ENCODE measurements at places on chromosomes 3 and 15.

GRCh38 chr3:44576613-44577012, 8.2 kb upstream of the ZNF660 start:
- no peak for DNase-seq

DNA sequence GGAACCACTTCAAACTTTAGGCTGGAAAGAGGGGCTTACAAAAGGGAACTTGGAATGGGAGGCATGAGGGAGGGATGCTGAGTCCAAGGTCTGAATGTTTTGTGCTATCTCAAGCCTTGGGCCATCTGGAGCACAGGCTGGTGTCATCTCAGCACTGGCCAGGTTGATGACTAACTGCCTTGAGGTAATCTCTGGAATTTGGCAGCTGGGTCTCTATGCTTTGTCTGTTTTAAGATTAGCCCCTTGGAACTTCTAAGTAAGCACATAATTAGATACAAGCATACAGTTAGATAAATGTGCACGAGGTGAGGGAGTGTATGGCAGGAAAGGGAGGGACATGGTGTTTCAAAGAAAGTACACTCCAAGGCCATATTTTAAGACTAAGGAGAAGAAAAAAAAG, 252.4 kb upstream of the CCDC54 start:
- no peak for DNase-seq

GRCh38 chr3:13068269-13069010, 4.8 kb downstream of the IQSEC1 start:
- DNase-seq, result no peak

DNA sequence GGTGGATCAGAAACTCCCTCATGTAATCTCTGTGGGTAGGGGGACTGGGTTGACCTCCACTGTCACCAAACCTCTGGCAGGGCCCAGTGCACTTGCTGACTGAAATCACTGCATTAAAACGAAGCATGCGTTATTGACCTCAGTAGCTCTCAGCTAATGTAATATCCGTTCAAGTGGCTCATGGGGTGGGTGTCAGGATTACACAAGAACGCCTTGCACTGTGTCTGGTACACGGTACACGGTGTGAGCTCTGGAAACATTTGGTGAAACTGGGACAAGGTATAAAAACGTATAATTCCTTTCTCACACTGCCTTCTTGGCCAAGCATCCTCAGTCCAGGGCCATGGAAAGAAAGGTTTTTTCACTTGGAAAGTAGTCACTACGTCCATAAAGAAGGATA, 11.9 kb downstream of the LRTM1 start:
- DNase-seq, result no peak

- DNase-seq, result no peak
Measured at GRCh38 chr3:77932926-77933325, 893.0 kb downstream of the ROBO2 start.

- no peak for DNase-seq
Measured at GRCh38 chr3:65436580-65436979, 602.1 kb downstream of the MAGI1 start.

DNA sequence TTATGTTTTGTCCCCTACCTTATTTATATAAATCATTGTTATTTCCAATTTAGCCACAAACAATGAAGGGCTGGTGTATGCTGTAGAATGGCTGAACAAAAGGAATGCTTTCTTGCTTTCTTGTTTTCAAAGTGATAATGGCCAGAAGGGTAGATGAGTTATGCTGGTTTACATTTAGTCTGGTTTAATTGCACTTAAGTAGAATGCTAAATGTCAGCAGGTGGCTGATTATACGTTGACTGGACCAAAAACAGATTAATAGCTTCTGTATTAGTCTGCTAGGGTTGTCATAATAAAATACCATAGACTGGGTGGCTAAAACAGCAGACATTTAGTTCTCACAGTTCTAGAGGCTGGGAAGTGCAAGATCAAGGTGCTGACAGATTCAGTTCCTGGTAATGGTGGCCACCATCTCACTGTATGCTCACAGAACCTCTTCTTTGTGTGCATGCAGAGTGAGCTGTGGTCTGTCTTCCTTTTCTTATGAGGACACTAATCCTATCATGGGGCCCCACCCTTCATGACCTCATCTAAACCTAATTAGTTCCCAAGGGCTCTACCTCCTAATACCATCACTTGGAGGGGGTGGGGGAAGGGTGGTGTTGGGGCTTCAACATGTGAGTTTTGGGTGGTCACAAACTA, 17.1 kb upstream of the XIRP1 start:
- DNase-seq, result no peak

DNA sequence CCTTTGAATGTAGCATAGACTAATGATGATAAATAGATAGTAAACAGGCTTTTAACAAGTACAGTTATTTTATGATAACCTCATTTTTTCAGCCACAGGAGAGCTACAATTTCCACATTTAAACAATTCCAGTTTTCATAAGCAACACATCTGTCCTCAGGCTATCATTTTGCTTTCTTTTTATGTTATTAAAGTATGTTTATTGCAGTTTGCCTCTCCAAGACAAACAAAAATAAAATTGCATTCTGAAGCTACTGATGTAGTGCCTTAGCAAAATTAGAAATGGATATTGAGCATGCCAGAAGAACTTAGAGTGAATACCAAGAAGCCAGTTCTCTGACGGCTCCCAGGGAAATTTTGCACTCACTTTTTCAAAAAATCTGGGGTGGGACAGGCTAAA, 140.6 kb upstream of the ABHD17C start:
- DNase-seq, result no peak

DNA sequence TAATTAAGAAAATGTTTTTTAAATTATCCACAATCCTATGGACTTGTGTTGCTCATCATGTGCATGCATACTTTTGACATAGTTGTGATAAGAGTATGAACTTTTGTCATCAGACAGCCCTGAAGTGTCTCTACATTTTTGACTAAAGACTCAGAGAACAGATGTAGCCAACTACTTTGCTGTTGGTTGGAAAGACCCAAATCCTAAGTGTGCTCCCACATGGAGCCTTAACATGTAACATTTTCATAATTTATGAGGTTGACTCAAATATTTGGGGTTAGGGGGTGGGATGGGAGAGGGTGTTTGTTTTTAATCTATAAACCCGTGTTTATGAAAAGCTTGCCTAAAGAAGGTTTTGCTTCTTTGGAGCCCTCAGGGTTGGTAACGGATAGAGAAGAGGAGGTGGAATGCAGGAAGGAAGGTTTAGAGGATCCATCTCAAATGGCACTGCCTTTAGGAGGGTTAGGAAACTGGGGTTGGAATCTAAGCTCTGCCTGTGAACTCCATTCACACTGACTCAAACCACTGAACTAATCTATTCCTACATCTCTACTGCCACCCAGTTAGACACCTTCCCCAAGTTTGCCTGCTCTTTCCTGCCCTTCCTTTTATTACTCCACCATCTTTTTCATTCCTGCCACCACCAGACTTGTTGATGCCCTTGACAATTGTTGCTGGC, 3.7 kb downstream of the BOC start:
- DNase-seq, result no peak

- DNase-seq, result no peak
Measured at GRCh38 chr3:115758076-115758763, 134.9 kb downstream of the GAP43 start.

DNA sequence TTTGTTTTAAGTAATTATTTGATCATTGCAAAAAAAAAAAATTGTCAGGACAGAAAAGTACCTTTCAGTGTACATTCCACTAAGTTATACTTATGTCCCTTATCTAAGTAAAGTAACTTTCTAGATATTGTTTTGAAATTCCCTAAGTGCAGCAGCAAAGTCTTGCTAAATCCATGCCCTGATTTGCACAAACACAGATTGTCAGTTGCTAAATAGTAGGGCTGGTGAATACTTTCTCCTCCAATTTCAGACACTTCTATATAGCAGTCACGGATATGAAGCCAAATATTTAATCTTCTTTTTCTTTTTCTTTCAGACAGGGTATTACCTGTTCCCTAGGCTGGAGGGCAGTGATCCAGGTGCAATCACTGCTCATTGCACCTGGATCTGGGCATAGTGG, 12.9 kb downstream of the LRRC2 start:
- no peak for DNase-seq

DNA sequence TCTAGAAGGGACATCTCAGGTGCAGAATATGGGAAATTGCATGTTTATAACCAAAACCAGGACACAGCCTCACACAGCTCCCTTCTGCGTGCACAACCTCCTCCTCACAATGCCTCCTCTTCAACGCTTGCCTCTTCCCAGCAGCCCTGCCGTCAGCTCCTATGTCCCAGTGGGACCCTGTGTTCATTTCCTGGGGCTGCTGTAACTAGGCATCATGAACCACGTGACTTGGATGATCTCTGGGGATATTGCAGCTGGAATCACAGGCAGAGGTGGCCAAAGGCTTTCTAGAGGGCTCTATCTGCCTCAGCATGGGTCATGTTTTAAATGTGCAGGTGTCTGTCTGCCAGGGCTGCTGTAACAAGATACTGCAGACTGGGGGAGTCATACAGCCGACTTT, 375.3 kb downstream of the OCA2 start:
- DNase-seq, result no peak

GRCh38 chr3:66472313-66473134, 28.3 kb downstream of the LRIG1 start:
- no peak for DNase-seq

GRCh38 chr15:47778263-47778770, 61.0 kb downstream of the SEMA6D start:
- no peak for DNase-seq

- DNase-seq, result no peak
Measured at GRCh38 chr3:118782755-118783202, 251.9 kb downstream of the IGSF11 start.

DNA sequence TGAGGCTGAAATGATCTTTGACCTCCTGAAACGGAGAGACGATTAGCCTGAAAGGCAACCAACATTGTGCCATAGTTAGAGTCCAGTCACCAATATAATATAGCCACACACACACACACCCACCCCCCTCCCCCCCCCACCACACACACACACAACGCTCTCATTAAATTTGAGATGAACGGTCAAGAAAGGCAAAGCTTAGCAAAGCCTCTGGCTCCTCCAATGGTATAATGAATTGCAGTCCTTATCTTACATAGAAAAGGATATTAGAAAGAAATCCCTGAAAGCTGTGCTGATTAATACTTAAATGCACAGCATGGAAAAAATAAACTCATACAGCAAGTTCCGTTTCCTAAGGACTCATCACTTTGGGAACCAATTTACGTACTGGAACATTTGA, 876 bp upstream of the ZNF385D start:
- DNase-seq, result no peak

DNA sequence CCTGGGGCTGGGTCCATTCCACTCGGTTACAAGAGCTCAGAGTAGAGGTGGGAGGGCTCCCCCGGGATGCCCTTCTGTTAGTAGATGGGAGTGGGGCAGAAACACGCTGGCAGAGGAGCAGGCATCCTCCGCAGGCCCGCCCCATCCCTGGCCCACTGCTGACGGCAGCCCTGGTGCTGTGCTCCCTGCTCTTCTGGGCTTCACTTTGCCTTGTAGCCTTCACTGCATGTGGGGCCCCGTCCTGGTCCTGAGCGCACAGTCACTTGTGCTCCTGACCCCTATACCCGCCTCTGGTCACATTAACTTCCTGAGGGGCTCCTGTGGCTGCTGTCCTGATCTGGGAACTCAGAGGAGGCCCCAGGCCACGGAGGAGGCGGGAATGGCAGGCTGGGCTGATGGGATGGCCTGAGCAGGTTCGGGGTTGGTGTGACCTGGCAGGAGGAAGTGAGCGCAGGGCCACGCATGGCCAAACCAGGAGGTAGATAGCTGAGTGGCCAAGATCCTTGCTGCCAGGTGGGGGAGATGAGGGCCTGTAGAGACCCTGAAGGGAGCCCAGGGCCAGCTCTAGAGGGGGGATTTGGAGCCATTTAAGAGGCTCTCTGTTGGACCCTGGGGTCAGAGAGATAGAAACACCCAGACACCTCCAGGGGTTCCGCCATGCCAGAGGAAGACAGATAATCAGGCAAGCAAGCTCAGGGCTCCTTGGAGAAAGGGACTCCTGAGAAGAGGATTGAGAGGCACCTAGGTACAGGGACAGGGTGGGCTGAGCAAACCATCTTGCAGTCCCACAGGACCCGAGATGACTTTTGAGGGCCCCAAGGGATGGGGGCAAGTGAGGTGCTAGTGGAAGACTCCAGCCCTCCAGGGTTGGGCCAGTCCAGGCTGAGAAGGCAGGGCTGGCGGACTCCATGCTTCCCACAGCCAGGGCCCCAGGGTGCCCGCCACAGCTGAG, 92.2 kb upstream of the PRR23E start:
- DNase-seq, result no peak

DNA sequence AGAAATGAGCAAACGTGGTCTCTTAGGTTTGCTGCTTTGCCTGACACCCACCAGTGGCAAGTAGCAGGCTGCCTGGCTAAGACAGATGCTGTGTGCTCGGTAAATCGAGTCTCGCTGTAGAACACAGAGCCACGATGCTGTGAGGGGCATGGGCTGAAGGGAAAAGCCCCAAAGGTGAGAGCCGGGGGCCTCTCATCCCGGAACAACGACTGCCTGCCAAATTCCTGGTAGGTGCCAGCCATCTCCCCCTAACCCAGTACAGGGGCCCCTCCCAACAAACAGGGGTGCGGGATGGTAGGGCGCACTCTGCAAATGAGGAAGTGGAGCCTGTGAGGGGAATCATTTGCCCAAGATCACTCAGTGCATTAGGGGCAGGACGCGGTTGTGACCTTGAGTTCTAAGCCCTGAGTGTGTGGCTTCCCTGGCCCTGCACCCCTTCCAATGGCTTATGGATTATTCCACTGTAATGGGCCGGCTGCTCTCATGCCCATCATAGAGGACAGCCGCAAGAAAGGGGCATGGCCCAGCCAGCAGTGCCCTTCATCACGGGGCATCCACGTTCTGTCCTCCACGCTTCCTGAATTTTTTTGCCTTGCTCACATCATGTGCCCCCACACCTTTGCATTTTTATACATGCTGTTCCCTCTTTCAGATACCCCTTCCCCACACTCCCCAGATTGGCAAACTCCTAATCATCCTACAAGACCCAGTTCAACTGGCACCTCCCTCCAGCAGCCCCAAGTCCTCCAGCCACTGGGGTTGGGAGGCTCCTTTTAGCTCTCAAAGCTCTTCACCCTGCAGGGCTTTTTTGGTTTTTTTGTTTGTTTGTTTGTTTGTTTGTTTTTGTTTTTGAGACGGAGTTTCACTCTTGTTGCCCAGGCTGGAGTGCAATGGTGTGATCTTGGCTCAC, 125.4 kb downstream of the NUP210 start:
- no peak for DNase-seq

DNA sequence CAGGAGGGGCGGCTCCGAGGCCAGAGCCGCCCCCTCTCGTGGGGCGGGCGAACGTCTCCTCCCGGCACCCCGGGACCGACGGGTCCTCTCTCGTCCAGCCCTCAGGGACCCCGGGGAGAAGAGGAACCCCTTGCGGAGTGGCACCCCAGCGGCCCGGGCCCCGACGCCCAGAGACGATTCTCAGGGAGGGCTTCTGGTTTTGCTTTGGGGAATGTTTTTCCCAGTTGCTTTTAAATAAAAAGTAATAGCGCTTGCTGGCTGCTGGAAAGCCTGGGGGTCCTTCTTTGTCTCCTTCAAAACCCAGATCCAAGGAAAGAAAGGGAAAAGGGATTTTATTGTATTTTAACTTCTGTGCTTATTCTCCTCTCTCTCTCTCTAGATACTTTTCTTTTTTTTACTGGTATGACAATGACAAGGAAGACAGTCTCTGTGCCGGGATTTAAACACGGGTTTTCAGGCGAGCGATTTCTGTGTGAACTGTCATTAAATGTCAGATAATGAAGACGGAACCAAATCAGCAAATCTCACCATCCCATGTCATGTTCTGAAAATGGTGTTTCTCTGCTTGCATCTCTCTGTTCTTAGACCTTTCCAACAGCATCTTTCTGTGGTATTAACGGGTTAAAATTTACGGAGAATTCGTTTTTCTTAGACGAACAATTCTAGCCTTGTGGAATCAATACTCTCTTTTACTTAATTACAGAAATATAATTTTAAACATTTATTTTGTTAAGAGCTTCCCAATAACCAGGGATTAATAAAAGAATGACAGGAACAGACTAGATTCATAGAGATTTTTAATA, 530 bp upstream of the PCOLCE2 start:
- DNase-seq, result no peak
